ENCODE measurements at places on chromosomes 11 and 22.

GRCh38 chr11:115060840-115061239 is 382.5 kb downstream of the NXPE2 start:
- H3K27me3 ChIP-seq = no peaks in the 10 kb centered on the region
- no peak overlapping the region for H3K27ac ChIP-seq

- no peaks in the 10 kb centered on the region for H3K36me3 ChIP-seq
- peaks cover 64% of the 10 kb centered on the region for H3K4me1 ChIP-seq
- H3K4me3 ChIP-seq = no peak overlapping the region
- no peak overlapping the region for H3K27ac ChIP-seq
- H3K27me3 ChIP-seq = no peaks in the 10 kb centered on the region
Observed at GRCh38 chr11:73155102-73155501, 13.0 kb upstream of the FCHSD2 start.

GRCh38 chr11:92397221-92397755 is 172.7 kb downstream of the FAT3 start:
- H3K4me1 ChIP-seq = no peaks in the 10 kb centered on the region
- no peak for DNase-seq
- H3K36me3 ChIP-seq = no peaks in the 10 kb centered on the region
- H3K4me3 ChIP-seq = no peak overlapping the region
- no peak overlapping the region for H3K27ac ChIP-seq

DNA sequence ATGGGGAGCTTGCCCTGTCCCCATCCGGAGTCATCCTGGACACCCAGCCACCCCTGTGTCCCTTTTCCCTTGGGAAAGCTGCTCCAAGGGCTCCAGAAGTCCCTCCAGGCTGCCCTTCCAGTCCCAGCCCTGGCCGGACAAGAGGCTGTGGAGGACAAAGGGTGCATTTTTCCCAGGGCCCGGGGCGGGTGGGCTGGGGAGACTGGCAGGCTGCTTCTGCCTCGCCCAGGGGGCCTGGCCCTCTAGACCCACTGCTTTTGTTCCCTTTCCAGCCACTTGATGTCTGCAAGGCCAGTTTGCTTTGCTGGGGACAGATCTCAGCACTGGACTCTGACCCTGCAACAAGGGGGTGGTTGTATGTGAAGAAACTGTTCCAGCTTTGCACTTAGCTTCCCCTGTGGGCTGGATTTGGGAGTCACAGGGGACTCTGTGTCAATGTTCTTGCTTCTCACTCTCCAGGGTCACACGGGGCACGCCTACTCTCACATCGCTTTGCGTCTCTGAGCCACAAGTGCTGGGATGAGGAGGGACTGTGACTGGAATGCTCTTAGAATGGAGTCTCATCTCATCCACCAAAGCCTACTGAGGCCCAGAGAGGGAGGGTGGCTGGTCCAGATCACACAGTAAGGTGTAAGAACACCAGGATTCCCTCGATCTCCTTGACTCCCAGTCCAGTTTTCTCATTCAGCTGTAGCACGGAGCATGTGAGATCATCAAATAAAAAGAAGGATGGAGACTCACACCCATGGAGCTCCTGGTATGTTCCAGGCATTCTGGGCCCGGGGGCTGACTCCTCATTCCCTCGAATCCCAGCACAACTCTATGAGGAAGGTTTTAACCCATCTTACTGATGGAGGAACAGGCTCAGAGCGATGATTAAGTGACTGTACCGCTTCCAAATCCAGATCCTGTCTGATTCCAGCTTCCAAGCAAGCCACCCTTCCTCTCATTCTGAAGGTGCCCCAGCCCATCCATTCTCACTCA is 59.9 kb downstream of the FBXO7 start:
- H3K36me3 ChIP-seq = no peaks in the 10 kb centered on the region
- no peak overlapping the region for H3K4me3 ChIP-seq
- peaks cover 8% of the 10 kb centered on the region for H3K27me3 ChIP-seq
- no peak overlapping the region for H3K27ac ChIP-seq

- no peaks in the 10 kb centered on the region for H3K27me3 ChIP-seq
- no peak for DNase-seq
- H3K27ac ChIP-seq = no peak overlapping the region
- H3K4me3 ChIP-seq = no peak overlapping the region
Observed at GRCh38 chr11:27317751-27318150, 45.3 kb downstream of the CCDC34 start.
